ENCODE measurements at places on chromosomes 4 and X. TPM values are rescaled to one million over a fixed set of nuclear protein-coding genes. Genes with fewer than 3 reads are reported as not detected.

DNA sequence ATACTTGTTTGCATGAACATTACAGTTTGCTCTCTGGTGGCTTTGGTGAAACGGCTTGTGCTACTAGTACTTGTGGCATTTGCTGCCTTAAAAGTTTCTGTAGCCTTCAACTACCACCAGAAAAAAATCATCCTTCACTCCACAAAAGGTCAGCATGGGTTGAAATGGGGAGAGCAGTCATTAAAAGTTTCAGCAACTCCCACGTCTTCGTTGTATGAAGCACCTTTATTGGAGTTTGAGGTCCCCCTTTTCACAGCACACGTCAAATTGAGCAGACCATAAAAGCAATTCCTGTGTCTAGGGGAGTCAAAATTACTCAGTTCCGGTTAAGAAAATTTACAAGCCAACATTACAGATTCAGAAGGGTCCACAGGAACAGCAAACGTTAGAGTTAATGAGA lies 23.0 kb upstream of the CCNA2 start:
- no peak for DNase-seq

- no peak for DNase-seq
These were observed 18.5 kb downstream of the EGFL6 start for GRCh38 chrX:13587786-13588477.

GRCh38 chr4:35757836-35758235 lies 486.5 kb downstream of the ARAP2 start:
- no peak for DNase-seq

Gene DCX
- polyA plus RNA-seq = 0.26 TPM

GRCh38 chr4:109171070-109171469 lies 131.4 kb downstream of the COL25A1 start:
- DNase-seq = no peak

DNA sequence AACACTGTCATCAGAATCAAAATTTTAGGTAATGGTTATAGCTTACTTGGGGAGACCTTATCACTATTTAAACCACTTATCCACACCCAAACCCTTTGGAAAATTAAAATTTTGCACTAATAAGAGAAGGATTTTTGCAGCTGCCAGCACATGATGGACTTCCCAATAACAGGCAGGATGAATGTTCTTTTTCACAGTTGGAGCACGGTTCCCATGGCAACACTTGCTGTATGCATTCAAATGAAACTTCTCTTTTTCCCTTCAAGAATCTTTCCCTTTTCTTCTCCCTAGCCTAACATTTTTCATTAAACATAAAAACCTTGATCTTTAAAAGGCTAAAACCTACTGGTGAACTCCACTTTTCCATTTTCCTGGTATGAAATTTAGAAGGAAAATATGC lies 768.2 kb downstream of the KCTD8 start:
- no peak for DNase-seq

DNA sequence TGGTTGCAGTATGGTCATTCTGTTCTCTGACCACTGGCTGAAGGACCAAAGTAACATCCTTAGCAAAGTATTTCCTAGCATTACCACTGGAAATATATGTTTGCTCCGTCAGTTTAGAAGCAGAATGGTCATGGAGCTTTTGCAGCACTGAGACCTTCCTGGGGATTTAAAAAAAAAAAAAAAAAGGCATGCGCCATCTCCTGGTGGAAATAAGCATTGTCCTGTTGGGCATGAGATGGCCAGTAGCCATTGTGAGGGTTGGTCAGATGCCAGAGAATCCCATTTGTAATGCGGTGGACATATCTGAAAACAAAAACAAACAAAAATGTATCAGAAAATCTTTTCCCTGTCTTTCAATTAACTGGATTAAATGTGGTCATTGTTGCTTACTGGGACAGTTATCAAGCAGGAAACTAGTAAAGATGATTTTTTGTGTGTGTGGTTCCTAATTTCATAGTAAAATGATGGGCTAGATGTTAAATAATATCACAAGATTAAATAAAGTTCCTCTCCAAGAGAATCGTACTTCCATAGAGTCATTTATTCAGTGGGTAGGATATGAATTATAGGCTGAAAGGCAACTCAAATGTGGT lies 139.6 kb downstream of the SOWAHB start:
- peak; percentile 71 for DNase-seq

DNA sequence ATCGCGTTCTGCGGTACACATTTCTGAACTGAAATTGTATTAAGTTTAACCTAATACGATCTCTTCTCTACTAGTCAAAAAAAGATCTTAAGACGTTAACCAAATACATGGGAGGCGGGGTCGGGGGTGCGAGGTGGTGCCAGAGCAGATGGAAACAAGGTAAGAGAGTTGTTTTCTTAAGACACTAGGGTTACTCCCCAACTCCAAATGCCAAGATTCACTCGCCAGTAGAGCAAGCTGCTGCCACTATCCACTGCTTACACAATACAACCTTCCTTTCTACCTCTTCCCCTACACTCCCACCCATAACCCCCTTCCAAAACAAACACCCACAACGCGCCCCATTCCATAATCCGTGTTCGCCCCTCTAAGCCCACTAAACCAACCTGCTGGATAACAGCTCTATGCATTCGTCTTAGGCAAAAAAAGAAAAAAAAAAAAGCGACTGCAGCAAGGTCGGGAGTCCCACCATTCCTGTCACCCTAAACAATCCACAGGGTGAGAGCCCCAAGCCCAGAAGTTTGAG lies 1.3 kb downstream of the LCORL start:
- DNase-seq = no peak

Gene UBL4A
- polyA plus RNA-seq = 27.4 TPM

DNA sequence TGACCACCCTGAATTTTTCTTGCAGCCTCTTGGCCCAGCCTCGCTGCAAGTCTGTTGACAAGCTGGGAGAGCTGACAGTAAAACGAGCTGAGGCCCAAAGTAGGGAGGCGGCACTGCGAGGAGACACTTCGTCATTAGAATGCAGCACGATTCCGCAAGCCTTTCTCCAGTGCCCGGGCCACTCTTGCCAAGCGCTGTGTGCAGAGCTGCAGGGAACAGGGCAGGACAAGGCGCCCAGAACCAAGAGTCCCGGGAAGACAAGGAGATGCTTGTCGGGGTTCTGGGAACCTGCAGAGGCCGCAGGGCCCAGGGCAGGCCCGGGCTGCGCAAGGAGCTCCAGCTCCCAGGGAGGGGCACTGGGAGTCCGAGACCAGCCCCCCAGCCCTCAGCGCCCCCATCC lies 187.1 kb downstream of the BCOR start:
- no peak for DNase-seq

DNA sequence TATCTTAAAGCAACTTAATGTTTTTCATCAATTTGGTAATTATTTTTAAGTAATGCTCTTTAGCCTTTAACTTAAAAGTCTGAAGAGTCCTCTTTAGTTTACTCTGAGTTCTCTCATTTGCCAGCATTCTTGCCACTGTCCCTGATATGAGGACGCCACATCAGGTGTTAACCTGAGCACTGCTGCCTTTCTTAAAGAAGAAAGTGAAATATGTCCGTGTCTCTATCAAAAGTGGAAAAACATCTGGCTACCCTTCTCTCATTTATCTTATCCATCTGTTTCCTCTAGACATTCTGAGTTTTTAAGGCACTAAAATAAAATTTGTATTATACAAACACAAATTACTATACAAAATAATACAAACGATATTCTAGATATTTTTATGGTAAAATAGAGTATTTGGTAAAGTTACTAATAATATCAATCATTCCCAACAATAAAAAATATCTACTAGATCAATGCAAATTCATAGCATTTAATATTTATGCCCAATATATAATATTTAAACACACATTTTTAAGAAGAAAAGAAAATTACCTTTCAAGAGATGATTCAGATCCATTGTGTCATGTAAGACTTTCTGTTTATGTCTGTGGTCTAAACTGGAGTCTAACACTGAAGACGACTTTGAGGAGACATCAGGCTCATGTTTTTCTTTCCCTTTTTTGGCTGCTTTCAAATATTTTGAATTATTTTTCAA lies 14.0 kb downstream of the CFAP97 start:
- no peak for DNase-seq

Gene STOX2
- 0.49 TPM for polyA plus RNA-seq

- DNase-seq = peak; percentile 4
These were observed 341 bp downstream of the FAM9B start for GRCh38 chrX:9033586-9033985.

Gene SSX4
- polyA plus RNA-seq = not detected

GRCh38 chrX:24184018-24184417 lies 34.5 kb downstream of the ZFX start:
- DNase-seq = no peak

DNA sequence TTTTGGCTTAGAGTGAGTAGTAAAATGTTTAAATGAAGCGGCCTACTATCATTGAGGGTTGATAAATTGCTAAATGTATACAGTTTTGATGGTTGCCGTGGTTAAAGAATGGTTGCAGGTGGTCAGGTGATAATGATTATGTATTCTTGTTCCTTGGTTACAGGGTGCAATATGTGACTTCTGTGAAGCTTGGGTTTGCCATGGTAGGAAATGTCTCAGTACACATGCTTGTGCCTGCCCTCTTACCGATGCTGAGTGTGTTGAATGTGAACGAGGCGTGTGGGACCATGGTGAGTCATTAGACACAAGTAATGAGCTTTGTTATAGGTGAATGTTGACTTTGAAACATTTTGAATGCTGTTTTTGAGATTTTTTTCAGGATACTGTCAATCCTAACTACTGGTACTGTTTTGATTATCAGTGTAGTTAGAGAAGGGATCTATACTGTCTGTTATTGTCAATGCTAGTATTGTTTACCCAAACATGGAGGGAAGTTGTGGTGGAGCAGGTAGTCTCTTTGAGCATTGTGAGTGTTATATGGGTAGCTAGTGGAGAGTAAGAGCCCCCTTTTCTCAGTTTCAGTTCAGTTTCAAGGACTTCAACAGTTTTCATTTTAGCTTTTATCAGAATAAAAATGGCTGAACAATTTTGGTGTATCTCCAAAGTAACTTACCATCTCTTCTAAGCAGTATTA lies 8.9 kb downstream of the ZNF330 start:
- DNase-seq = no peak

Gene JCHAIN
- 1.1 TPM for polyA plus RNA-seq

DNA sequence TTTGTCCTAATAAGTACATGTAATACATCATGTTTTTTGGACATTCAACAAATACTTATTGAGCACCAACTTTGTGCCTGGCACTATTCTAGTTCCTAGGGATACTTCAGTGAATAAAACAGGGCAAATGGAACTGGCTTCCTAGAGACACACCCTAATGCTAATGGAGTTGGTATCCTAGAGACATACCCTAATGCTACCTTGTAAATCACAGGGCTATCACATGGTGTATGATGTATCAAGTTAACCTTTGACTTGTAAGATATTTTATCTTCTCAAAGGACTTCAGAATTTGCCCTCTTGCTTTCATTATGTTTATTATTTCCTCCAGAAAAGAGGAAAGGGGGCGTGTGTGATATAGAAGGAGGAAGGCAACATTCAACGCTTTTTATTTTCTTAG lies 10.1 kb downstream of the GK start:
- no peak for DNase-seq

- DNase-seq = no peak
These were observed 15.9 kb upstream of the TLR1 start for GRCh38 chr4:38820329-38821061.

GRCh38 chr4:59537246-59537886 lies 1662.8 kb upstream of the ADGRL3 start:
- no peak for DNase-seq

Gene TCEAL3
- polyA plus RNA-seq = 26.7 TPM
